ENCODE measurements at places on chromosomes 12 and 14.

GRCh38 chr12:21183721-21184275 is 52.8 kb downstream of the SLCO1B1 start:
- DNase-seq, result no peak

DNA sequence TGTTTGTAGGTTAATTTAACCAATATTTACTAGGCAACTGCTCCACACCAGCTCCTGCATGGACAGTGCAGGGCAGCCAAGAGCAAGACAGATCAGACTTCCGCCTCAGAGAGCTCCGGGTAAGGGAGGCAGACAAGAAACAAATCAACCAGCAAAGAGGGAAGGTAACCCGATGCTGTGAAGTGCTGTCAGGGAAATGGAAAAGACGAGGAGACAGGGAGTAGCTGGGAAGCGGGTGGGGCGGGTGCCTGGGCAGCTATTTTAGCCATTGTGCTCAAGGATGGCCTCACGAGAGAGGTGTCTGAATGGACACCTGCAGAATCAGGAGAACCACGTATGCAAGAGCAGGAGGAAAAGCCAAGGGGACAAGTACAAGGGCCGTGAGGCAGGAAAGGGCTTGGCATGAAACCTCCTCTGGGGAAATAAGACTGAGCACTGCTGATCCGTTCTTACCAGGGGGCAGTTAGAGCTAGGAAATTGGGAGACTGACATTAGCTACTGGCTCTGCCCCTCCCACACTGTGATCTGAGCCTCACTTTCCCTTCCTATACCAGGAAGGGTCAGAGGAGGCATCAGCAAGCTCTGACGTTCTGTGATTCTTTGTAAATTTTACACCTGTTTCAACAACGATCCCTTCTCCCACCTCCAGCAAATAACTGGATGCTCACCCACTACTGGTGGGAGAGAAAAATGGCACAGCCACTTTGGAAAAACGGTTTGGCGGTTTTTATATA is 6.5 kb upstream of the TMEM119 start:
- DNase-seq, result no peak

DNA sequence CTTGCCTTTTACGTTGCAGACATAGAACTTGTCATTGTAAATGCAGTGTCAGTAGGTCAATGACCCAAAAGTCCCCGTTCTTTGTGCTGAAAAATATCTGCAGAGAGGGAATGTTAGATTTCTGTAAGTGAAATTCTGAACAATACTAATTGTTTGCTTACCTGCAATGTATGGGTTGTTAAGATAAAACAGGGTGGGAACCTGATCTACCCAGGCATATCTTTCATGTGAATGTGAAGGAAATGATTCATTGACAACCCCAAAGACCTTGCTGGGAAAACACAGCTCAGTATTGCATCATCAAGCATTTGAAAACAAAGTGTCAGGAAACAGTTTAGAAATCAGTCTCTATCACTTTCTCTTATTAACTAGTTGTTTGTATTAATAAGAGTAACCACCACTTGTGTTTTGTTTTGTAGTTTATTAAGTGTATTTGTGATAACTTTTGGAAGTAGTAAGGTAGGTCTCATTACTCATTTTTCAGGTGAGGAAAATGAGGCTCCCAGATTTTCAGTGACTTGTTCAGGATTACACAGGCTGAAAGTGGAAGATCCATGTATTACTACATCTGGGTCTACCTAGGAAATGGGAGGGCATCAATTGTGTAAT is 57.9 kb upstream of the SLC38A2 start:
- DNase-seq, result peak; percentile 45

DNA sequence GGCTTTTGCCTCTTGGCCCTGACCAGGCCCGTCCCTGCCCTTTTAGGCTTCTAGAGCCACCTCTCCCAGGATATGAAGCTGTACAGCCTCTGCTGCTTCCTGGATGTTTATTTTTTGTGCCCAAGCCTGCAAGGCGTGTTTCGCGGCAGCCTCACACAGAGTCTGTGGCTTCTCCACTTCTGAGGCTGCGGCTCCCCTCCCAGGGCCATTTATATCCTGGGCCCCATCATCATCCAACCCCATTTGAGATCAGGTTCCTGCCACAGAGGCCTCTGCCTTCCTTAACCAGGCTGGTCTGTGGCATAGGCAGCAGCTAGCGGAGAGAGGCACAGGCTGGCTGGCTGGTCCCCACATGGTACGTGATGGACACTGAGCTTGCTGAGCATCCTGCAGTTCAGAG is 114.1 kb upstream of the PWP1 start:
- DNase-seq, result no peak

DNA sequence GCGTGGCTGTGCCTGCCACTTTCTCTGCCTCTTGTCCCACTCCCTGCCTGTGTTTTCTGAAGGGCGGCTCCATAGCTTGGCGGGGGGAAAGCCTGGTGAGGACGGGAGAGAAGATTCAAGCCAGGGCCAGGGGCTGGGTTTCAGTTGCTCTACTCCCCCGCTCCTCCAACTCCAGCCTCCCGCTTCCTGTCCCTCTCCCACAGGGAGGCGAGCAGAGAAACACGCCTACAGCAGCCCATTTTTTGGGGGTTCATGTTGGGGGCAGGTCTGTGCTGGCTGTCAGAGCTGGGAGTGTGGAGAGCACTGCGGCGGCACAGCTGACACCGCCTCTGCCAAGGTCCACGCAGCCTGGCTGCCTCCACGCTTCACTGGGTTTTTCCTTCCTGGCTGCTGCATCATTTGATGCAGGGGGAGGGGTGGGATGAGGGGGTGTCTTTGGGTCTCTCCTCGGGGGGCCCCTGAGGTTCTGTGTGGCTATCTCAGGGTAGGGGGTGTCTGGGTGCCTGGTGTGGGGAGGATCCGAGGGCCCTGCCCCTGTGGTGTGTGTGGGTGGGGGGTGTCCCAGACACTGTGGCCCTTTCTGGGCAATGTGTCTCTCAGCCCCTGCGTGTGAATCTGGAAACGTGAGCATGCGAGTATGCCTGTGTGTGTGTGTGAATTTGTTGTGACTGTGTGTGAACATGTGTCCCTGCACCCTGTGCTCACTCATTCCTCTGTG is 10.7 kb upstream of the KRT80 start:
- DNase-seq, result no peak

DNA sequence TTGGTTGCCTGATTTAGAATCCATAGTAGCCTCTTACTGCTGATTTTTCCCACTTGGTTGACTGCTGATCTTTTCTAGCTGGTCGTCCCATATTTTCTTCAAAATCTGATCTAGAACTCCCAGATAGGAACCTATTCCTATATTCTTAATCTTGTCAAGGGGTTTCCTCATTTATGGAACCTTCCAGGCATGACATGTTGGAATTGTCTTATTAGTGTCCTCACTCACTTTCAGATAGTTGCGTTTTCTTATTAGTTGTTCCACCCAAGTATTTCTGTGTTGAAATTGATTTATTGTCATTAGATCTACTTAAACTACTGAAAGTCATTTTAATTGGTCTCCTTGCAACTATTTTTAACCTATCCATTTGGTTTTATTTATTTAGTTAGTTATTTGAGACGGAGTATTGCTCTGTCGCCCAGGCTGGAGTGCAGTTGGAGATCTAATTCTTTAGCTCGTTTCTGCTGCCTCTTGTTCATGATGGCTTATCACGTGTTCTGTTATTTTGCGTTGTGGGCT is 25.0 kb downstream of the KTN1 start:
- DNase-seq, result no peak

DNA sequence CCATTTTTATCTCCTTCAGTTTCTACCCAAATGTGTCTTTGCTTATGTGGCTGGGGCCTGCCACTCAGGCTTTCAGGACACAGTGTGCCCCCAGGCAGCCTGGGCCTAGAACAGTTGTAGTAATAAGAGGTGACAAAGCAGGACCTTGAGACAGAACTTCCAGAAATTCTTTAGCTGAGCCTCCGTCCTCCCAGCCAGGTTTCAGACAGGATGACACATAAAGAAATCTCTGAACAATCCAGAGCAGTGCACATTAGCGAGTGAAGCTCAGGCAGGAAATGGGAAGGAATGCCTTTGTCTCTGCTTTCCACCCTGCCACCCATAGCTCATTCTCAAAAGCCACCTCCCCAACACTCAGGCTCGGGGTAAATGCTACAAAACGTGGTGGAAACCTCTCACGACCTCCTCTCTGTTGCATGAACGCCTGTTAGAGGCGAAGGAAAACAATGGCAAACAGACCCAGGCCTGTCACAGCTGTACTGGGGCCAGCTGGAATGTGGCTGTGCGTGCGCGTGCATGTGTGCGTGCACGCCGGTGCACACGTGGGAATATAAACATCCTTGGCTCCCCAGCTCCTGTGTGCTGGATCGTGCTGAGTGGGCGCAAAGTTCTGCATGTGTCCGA is 286.7 kb downstream of the ZFP36L1 start:
- no peak for DNase-seq

GRCh38 chr14:95769976-95770375 is 56.1 kb upstream of the TCL1A start:
- no peak for DNase-seq

- DNase-seq, result no peak
These were observed 19.9 kb downstream of the LRRC9 start for GRCh38 chr14:59939828-59940227.

DNA sequence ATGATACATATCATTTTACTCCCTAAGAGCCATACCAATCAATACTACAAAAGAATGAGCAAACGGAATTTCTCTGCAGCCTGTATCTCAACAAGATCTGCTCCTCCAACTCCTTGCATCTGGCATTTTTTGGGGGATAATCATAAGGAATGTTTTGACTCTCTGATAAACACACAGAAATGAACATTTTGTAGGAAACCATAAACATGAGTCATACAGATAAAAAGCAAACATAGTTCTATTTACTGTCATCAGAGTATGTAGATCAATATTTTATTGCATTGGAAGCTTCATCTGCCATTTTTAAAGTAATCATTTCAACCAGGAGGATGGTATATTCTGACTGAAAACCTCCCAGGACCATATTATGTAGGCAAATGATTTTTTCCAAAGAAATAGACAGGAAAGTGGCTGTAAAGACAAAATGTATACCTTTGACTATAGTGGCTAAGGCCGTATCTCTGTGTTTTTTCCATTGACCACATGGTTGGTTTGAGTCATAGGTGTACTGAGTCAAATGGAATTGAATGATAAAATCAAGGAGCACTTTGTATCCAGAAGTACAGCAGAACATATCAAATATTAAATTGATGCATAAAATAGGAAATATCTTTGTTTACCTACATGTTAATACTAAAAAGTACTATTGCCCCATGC is 32.4 kb upstream of the CD69 start:
- DNase-seq, result no peak

DNA sequence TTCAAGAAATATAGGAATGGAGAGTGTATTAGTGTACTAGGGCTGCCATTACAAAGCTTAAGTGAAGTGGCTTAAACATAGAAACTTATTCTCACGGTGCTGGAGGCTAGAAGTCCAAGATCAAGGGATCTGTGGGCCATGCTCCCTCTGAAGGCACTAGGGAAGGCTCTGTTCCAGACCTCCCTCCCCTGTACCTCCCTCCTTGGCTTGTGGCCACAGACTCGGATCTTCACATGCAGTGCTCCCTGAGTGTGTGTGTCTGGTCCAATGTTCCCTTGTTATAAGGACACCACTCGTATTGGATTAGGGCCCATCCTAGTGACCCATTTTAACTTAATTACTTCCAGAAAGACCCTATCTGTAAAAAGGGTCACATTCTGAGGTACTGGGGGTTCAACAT is 225.6 kb downstream of the VRK1 start:
- DNase-seq, result no peak

DNA sequence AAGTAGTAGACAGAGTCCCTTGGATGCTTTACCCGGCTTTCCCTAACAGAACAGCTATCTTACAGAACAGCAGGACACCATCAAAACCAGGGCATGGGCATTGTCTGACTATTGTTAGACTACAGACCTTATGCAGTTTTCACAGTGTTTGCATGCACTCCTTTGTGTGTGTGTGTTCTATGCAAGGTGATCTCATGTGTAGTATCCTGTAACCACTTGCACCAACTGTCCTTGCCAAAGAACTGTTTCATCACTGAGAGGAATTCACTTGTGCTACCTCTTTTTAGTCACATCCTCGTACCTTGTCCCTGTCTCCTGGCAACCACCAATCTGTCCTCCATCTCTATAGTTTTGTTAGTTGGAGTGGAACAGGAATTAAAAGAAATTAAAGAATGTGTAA is 183.6 kb upstream of the PZP start:
- no peak for DNase-seq

DNA sequence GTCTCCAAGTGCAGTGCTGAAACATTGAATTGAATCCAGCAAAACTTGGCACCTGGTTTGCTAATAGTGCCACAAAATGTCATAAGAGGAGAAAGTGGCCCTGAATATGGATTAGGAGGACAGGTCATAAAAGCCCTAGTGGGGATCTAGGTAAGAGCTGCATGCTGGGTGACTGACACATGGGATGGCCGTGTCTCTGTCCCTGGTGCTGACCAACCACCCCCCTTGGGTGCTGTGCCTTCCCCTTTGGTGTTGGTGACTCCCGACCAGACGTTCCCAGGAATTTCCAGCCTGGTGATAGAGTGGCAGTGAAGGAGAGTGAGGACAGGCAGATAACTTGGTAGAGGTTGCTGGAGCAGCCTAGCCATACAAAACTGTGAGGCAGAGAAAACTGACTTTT is 142.8 kb downstream of the VRK1 start:
- peak; percentile 62 for DNase-seq

DNA sequence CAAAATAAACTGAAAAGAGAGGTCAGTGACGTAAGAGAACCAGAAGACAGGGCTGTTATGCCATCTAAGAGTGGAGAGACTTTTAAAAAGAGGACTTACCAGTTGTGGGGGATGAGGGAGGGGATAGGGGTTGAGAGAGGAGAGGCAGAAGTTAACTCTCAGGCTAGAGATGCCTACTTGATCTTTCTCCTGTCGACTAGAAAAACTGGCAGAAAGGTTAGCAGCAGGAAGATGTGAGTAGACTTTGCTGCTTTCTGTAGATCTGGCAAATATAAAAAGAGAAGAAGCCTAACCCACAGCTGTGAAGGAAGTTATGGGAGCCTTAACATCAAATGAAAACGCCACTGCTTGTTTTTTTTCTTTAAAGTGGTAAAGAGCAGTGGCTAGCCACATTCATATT is 10.7 kb downstream of the CREBL2 start:
- DNase-seq, result no peak

DNA sequence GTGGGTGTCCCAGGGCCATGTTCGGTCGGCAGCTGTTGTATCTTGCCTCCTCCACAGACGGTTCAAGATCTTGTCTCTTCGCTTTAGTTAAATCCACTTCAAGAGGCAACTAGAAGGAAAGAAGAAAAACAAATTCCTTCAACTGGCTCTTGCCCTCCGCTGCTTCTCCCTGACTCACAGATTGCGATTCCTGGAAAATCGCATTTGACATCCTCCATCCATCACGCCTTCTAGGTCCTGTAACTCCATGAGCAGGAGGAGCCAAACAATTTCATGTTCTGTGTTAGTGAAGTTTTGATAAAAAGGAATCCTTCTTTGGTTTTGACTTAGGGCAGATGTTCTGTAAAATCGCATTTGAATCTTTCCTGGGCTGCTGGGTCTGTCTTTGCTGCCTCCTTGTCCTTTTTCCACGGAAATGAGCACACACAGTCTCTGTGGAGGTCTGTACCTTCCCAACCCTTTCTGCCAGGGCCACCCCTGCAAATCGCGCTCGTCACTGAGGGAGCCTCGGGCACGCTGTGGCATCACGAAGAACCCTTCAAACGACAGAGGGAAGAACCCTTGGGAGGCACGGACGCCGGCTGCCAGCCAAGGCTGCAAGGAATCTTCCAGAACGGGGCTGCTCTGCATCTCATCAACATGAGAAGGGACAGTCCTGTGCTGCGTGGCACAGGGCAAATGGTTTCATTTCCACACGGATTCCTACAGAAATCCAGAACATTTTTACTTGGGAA is 32.6 kb downstream of the RAD52 start:
- no peak for DNase-seq

- no peak for DNase-seq
These were observed 475.6 kb upstream of the SOX5 start for GRCh38 chr12:24424889-24425600.

GRCh38 chr12:67593461-67594330 is 54.8 kb upstream of the DYRK2 start:
- no peak for DNase-seq
